ENCODE measurements at places on chromosomes 2 and 18.

DNA sequence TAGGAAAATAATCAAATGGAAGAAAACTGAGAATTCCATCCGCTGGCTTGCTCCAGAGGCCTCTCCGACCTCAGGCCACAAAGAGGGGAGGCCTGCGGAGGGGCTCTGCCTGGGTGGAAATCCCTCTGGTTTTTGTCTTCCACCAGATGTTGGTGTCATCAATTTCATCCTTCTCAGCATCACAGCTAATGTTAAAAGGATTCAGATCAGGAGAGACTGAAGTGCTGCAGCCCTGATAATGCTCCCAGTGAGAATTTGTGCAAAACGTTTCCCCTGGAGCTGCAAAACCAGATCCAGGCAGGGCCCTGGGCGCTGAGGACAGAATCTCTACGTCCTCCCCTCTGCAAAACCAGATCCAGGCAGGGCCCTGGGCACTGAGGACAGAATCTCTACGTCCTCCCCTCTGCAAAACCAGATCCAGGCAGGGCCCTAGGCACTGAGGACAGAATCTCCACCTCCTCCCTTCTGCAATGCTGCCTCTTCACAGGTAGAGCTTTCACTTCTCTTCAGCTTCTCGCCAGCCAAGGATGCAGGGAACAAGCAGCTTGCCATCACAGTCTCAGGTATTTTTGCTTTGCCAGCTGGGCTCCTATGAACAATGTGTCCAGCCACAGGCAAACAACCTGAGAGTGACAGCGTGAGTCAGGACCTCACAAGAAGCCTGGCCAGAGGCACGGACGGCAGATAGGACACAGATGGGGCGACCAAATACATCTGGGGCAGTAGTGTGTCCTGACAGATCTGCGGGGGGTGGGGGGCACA lies 81.2 kb downstream of the TMEM18 start:
- DNase-seq, result no peak

DNA sequence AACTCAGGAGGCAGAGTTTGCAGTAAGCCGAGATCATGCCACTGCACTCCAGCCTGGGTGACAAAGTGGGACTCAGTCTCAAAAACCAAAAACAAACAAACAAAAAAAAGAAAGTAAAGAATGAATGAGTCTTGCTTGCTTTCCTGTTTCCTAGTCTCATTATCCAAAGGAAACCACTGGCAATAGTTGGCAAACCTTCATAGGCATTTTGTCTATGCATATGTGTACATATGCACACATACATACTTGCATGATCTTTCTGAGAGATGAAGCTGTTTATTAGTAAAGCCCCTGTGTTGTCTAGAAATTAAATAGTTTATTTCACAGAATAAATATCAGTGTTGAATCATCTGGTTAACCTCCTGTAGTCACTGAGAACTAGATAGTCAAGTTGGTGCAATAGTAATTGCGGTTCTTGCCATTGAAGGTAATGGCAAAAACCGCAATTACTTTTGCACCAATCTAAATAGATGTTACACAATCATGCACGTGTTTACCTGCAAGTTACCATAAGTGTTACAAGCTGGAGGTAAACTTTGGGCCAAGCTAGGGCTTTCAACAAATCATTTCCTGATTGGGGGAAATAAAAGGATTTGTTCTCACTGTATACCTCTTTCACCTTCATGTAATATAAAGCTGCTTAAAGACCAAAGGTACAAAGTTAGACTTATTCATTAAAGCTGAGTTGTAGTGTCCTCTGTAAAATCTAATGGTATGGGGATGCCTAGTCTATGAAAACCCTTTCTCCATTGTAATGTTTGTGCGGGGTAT lies 24.7 kb downstream of the SLC20A1 start:
- DNase-seq, result no peak

DNA sequence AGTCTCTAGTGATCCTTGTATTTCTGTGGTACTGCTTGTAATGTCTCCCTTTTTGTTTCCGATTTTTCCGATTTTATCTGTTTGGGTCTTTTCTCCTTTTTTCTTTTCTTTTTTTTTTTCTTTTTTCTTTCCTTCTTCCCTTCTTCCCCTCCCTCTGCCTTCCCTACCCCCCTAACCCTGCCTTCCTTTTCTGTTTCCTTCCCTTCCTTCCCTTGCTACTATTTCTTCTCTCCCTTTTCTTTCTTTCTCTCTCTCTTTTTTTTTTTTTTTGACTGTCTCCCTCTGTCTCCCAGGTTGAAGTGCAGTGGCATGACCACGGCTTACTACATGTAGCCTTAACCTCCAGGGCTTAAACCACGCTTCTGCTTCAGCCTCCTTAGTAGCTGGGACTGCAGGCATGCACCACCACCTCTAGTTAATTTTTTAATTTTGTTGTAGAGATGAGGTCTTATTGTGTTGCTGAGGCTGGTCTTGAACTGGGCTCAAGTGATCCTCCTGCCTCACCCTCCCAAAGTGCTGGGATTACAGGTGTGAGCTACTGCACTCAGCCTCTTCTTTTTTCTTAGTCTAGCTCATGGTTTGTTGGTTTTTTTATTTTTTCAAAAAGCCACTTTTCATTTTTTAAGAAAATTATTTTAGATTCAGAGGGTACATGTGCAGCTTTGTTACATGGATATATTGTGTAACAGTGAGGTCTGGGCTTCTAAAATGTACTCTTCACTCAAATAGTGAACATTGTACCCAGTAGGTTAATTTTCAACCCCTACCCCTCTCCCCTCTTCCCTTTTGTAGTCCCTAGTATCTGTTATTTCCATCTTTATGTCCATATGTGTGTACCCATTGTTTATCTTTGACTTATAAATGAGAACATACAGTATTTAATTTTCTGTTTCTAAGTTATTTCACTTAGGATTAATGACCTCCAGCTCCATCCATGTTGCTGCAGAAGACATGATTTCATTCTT lies 24.7 kb downstream of the CCDC138 start:
- no peak for DNase-seq

GRCh38 chr2:26706616-26707473 lies 14.3 kb downstream of the KCNK3 start:
- no peak for DNase-seq

DNA sequence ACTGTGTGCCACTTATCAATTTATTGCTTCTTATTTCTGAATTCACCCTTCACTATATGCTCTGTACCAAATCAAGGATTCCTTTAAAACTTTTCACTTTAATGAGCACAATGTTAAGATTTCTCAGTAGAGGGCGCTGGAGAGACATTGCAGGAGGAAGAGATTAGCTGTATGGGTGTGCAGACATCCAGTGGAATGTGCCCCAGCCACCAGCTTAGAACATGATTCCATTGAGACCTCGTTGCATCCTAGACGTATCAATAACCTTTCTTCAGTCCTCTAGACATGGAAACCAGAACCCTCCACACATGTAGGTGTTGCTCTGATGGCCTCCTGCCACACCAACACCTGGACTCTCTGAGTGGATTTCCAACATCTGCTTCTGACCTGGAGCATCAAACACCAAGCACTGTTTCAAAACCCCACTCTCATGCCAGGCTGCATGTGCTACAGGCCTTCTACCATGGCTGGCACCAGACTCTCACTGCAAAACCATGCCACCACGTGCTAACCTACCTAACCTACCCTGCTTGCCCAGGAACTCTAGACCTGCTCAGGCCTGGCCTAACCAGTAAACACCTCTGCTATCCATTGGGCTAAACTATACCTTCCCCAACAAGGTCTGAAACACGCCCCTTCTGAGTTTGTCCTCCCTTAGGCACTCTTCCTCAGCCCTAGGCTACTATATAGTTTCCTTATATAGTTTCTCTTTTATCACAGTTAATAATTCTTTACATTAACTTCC lies 633.2 kb upstream of the PKDCC start:
- peak; percentile 66 for DNase-seq

DNA sequence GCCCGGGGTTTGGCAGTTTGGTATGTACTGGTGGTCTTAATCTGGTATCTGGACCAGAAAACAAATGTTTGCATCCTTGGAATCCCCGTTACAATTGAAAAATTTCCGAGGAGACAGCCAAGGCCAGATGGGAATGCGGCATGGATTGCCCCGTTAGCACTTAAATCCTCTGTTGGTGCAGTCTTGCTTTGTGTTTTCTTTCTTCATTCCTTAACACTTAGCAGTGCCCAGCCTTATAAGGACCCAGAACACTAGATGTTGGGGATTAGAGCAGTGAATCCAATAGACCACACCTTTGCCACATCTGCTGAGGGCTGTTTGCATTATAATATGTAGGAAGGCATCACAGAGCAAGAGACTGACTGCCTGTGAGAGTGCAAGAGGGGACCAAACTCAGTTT lies 12.8 kb upstream of the ZNF532 start:
- no peak for DNase-seq

DNA sequence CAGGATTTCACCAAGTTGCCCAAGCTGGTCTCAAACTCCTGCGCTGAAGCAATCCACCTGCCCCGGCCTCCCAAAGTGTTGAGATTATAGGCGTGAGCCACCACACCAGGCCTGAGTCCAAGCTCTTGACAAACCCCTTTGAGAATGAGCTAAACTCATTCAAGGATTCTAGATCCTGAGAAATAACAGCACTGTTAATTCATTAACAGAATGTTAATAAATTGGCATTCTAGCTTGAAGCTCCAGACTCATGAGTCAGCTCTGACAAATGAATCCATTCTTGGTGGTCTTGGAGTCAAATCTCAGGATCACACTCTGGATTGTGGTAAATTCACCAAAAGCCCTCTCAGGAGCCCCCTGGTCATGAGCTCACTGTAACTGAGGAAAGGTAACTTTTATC lies 1.8 kb downstream of the NARS1 start:
- no peak for DNase-seq
